ENCODE measurements at places on chromosomes 13 and 19.

- no peak for DNase-seq
Measured at GRCh38 chr19:18762125-18763023, 28.7 kb downstream of the COMP start.

GRCh38 chr19:46791944-46792343 is 3.5 kb upstream of the SLC1A5 start:
- DNase-seq, result peak; percentile 37

- DNase-seq, result no peak
Measured at GRCh38 chr19:30309905-30310601, 62.1 kb upstream of the ZNF536 start.

DNA sequence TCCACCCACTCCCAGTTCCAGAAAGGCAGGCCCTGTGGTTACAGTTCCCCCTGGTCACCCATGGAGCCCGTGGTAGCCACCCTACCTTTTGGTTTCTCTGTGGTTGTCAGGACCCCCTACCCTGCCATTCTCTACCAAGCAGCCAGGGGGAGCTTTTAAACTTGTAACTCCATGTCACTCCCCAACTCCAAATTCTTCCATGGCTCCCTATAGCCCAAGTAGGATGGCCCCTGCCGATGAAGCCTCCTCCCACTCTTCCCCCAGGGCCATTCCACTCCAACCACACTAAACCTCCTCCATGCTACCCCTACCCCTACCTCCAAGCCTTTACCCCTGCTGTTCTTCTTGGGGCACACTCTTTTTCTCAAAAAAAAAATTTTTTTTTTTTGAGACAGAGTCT is 2.2 kb downstream of the S1PR2 start:
- no peak for DNase-seq

DNA sequence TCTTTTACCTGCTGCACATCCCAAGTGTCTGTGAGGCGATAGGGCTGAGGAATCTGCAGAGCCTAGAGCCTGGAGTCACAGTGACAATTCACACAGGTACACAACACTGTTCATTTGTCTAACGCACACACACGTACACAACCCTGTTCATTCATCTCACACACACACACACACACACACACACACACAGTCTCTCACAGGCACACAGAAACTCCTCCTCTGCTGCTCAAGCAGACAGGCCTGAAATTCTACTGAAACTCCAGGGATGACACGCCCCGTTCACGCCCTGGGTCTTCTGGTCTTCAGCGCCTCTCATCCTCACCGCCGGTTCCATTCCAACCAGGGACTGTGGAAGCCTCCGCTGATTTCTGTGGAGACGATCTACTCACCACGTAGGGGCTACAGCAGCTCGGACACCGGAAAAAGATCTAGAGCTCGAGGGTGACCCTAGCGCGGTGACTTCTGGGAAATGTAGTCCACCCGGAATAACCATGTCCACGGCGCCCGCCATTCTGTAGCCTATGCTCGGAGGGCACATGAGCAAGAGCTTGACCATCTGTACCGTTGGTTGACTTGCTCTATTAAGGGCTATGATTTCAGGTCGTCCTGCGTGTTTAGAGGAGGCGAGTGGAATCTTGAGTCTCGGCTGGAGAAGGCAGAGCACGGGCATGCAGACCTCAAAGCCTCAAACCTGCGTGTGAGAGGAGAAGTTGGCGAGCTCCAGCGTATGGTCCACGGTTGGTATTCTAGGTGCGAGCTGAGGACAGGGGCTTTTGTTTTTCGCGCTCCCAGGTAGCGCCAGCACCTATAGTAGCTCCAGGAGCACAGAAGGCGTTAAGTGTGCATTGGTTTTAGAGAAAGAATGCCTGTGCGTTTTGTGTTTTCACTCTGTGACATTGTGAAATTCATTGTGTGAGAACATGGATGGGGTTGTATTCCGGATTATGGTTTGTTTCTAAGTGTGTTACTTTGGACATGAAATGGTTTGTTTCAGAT is 33.4 kb downstream of the ZNF45 start:
- DNase-seq, result no peak

- no peak for DNase-seq
Measured at GRCh38 chr13:108437496-108437895, 168.0 kb downstream of the TNFSF13B start.

Measured in CMK (cell line).